ENCODE measurements at places on chromosomes 7 and 10.

DNA sequence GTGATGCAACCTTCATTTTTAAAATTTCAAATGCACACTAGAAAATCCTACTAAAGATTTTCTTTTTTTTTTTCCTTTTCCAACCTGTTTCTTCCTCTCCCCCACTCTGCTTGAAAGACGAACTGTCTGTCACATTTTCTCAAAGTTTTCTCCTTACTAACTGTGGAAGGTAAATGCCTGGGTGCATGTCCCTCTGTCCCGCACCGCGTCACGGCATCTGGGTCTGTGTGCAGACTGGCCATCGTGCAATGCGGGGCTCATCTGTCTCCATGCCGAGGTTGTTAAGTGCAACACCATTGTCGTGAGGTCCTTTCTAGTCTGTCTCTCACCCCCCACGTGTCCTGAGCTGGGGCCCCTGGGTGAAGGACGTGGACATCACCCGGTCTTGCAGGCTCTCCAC is 28.4 kb downstream of the PFKFB3 start:
- no peak for DNase-seq

DNA sequence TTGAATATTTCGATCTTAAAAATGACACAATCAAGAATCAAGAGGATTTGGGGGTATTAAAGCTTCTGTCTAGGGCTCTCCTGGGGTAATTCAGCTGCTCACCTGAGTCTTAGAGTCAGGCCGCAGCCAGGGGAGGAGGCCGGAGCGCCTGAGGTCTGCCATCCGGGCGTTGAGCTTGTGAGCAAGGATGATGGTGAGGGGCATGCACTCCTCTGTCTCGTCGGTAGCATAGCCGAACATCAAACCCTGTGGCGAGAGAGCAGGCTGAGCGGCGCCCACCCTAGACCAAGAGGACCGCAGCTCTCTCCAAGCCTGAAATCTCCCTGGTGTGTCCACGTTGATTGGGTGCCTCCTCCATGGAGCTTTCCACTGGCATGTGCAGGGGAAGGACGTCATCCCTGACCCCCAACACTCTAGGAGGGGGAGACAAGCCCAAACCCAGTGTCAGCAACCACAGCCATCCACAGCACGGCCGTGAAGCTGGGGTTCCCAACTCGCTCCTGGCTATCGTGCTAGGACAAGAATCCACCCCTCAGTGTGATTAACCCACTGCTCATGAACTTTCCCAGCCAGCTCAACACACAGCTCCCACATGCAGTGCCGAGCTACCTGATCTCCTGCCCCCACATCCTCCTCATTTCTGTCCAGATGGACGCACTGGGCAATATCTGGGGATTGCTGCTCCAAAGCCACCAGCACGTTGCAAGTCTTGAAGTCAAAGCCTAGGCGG is 9.2 kb downstream of the MAT1A start:
- DNase-seq: no peak

- DNase-seq: no peak
Measured at GRCh38 chr10:100725071-100725471, 20.3 kb upstream of the PAX2 start.

- no peak for DNase-seq
Measured at GRCh38 chr10:125039354-125039769, 97.4 kb downstream of the ZRANB1 start.

GRCh38 chr7:84264396-84264795 is 69.8 kb upstream of the SEMA3A start:
- DNase-seq: no peak

GRCh38 chr10:125152450-125153368 is 7.7 kb downstream of the CTBP2 start:
- no peak for DNase-seq

- no peak for DNase-seq
Measured at GRCh38 chr10:70752571-70752970, 32.6 kb downstream of the TBATA start.

DNA sequence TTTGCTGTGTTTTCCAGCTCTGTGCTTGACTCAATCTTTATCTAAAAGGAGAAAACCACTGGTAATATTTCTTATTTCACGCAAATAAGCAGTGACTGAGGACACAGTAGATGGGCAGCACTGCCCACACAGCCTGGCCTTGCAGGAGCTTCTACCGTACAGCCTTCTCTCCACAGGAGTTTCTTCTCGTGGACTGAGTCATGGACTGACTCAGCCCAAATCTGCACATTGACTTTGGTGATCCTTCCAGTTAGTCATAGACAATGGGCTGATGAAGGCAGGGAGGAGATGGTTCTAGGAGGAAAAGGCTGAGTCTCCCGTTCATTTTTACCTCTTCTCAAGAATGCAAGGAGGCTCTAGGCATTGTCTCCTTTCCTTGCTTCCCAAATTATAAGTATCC is 200.7 kb downstream of the RAPGEF5 start:
- no peak for DNase-seq

- DNase-seq: no peak
Measured at GRCh38 chr10:75246506-75246905, 10.7 kb upstream of the COMTD1 start.

DNA sequence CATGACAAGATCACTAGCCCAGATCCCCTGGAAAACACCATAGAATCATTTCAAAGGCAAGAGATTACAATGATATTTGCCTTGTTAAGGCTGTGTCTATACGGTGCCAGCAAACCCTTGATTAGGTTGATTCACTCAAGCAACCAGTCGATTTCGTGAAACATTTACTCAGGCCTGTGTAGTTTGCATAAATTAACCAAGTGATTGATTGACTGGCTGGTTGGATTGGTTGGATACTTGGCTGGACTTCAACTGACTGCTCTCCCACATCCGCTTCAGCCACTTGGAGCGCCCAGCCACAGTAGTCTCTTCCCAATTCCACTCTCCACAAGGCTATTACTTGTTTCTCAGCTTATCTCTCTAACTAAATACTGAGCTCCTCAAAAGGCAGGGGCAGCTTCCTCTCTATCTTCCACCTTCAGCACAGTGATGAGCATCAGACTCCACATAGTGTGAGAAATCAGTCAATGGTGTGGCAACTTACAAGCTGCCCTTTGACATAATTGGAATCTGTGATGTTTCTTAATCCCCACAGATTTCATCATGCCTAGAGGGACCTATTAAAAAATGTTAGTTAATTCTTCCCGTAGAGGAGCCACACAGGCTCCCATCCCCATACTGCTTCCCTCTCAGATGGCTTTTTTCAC is 217.4 kb downstream of the GRM8 start:
- no peak for DNase-seq

GRCh38 chr7:157497744-157498651 is 161.2 kb downstream of the DNAJB6 start:
- DNase-seq: no peak

GRCh38 chr10:34320265-34320664 is 494.8 kb downstream of the PARD3 start:
- peak; percentile 20 for DNase-seq

DNA sequence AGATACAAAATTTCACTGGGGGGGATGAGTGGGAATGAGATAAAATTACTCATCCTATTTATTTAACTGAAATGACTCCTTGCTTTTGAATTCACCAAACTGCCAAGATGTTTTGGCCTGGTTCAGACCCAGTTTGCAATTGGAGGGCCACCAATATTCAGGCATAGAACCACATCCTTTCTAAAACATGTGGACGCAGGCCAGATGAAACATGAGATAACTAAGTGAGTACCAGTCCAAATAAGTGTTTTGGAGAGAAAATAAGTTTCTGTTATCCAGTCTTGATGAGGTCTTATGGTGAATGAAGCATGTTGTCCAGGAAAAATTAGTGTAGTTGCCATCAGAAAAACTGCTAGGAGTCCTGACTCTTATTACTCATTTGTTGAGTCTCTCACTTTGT is 36.3 kb upstream of the PDK4 start:
- DNase-seq: no peak

- DNase-seq: no peak
Measured at GRCh38 chr10:33802566-33802965, 468.1 kb upstream of the NRP1 start.

- DNase-seq: no peak
Measured at GRCh38 chr7:105177026-105177425, 163.0 kb downstream of the KMT2E start.

GRCh38 chr7:43643846-43644245 is 60.9 kb downstream of the STK17A start:
- DNase-seq: no peak

DNA sequence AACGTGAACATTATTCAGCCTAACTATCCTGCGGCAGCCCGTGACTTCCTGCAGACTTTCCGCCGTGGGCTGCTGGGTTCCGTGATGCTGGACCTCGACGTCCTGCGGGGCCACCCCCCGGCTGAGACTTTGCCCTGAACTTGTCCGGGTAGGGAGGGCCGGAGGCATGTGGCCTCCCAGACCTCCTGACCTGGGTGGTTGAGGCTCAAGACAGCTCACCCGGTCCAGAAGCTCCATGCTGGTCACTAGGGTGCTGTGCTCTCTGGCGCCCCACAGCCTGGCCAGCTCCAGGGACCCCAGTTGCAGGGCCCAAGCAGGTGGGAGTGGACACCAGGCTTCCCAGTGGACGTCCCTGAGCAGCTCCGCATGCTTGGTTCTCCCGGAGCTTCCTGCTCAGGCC is 4.4 kb downstream of the SPRN start:
- DNase-seq: no peak

Data from NCI-H2171 (cell line).